ENCODE measurements at places on chromosomes 16 and 17. TPM values are rescaled to one million over a fixed set of nuclear protein-coding genes. Genes with fewer than 3 reads are reported as not detected.

GRCh38 chr16:30941600-30942425 is 7.1 kb upstream of the ORAI3 start:
- peak; percentile 63 for DNase-seq

- peak; percentile 57 for DNase-seq
These were observed 13.7 kb downstream of the LIMD2 start for GRCh38 chr17:63686138-63686685.

DNA sequence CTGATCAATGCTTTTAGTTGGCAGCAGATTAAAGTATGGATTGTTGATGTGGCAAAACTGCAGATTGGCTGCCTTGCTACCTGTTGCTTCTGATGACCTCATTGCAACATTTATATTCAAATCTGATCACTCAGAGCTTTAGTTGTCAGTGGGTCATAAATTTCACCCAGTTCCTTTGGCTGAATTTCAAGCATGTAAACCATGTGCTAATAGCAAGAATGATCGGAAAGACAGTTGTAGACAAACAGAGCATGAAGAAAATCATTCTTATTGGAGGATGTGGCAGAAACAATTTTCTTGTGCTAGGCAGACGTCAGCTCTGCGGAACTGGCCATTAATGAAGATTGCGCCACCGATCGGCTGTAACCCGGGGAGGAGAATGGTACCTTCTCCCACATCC is 346.6 kb upstream of the EEF2KMT start:
- DNase-seq, result no peak

GRCh38 chr17:3678095-3678820 is 9.6 kb downstream of the EMC6 start:
- DNase-seq, result peak; percentile 32

GRCh38 chr16:1584926-1585484 is 26.9 kb downstream of the IFT140 start:
- DNase-seq, result no peak

DNA sequence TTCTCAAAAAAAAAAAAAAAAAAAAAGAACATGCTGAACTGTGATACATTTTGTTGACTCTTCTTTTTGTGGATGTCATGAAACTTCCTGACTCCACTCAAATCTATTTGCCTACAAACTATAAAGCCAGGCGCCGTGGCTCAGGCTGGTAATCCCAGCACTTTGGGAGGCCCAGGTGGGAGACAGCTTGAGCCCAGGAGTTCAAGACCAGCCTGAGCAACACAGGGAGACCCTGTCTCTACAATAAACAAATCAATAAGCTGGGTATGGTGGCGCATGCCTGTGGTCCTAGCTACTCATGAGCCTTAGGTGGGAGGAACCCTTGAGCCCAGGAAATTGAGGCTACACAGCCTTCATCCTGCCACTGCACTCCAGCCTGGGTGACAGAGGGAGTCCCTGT is 1.5 kb upstream of the NT5C start:
- no peak for DNase-seq

- peak; percentile 47 for DNase-seq
These were observed 477 bp downstream of the CFAP20 start for GRCh38 chr16:58128711-58129096.

GRCh38 chr17:38430316-38430715 is 2.1 kb downstream of the ARHGAP23 start:
- no peak for DNase-seq

DNA sequence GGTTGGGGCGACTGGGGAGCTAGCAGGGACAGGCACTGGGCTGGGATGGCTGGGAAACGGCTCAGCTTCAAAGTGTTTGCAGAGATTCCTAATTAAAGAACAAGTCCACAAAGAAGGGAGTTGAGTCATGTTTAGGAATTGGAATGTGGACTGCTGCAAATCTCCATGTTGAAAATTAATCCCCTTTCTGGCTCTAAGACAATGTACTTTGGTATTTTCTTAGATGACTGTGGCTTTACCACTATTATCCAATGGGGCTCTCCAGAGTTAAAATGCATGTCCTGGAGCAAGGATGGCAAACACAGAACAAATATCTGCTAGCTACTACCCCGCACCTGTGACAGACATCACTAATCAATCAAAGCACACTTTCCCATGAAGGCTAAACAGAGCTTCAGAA is 22.2 kb upstream of the WSCD1 start:
- no peak for DNase-seq

Gene SLFN14
- total RNA-seq, result not detected

Gene TMEM256
- 3.6 TPM for total RNA-seq

Gene SCIMP
- not detected for total RNA-seq

Gene ASGR2
- not detected for total RNA-seq

Gene SLC35G6
- not detected for total RNA-seq

Gene GLOD4
- total RNA-seq, result 27.7 TPM
